Activated T-cell treated with anti-CD3 and anti-CD28 coated beads, Interleukin-2, amount 50 U/mL, for 72 hours (primary cell): ENCODE measurements at places on chromosomes 1 and 21. TPM values are rescaled to one million over a fixed set of nuclear protein-coding genes. Genes with fewer than 3 reads are reported as not detected.
A peak's percentile ranks its signal among the peaks of the same experiment; 100 is the strongest.

DNA sequence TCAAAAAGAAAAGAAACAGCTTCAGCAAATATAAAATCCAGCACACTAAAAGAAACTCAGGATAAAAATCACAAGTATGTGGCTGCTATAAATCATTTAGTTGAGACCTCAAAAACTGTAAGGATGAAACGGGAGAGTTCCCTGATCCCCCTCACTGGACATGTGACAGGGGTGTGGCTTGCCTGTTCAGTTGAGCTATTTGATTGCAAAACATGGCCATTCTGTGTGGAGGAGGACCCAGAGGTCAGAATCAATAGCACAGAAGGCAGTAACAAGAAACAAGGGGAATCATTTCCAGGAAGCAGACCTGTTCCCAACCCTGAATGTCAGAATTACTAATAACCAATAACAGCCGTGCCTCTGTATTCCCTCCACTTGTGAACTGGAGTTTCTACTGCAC is 27.9 kb downstream of the RBM11 start:
- H3K4me1 ChIP-seq: peaks cover 13% of the 10 kb centered on the region
- no peaks in the 10 kb centered on the region for H3K27me3 ChIP-seq
- no peak overlapping the region for H3K4me3 ChIP-seq
- H3K27ac ChIP-seq: no peak overlapping the region

- no peak overlapping the region for H3K27ac ChIP-seq
- H3K4me1 ChIP-seq: no peaks in the 10 kb centered on the region
- H3K4me3 ChIP-seq: no peak overlapping the region
- DNase-seq: no peak
Observed at GRCh38 chr1:59497616-59498015, 200.7 kb downstream of the FGGY start.

DNA sequence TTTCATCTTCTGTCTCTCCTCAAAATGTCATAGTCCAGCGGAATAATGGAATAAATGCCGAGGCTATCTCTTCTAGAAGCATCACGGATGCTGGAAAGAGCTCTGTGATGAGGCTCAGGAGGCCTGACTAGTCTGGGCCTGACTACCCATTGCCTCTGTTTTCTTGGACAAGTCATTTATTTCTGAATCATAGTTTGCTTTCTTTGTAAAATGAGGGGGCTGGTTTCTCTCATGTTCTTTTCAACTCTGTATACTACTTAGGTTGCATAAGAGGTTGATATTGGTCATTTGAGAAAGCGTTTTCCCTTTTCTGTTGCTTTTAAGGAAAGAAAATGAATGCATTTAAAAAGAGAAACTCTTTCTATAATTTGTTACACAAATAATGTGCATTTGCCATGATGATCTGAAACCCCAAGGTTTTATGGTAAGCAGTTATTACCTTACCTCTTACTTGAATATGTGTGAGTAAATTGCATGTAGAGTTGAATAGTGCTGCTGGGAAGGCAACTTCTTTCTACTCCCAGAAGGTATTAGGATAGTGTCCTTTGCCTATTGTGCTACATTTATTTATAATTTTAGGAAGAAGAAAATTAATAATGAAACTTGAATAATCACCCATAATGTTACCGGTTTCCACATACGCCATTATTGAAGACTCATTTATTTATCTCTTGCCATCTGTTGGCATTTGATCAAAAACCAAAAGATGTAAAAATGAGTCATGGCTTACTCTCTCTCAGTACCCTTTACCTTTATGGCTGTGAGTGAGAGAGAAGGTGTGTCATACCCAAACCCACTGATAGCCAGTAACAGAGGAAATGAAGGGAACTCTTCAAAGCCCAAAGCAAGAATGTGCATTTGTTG is 179.1 kb downstream of the FASLG start:
- peak overlapping the region; percentile 57 for H3K4me3 ChIP-seq
- H3K27me3 ChIP-seq: peaks cover 69% of the 10 kb centered on the region
- peak overlapping the region; percentile 30 for H3K27ac ChIP-seq
- H3K4me1 ChIP-seq: peaks cover 40% of the 10 kb centered on the region

DNA sequence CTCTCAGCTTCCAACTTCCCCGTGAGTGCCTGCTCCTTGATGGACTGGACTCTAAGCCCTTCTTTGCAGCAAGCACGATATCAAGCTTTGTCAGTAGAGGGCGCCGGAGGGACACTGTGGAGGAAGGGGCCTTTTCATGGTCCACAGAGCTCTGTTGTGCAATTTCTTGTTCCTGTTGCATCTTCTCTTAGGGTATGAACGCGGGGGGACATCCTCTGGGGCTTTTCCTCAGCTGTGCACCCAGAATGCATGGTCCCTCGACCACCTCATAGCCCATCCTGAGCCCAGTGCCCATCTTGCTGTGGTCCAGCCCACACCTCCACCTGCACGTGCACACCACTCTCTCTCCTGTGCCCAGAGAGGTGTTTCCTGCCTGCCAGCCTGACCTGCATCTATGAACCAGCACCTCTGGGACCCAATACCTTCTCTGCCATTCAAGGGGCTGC is 556.8 kb downstream of the PTPRU start:
- DNase-seq: peak; percentile 74
- H3K36me3 ChIP-seq: no peaks in the 10 kb centered on the region
- H3K4me1 ChIP-seq: peaks cover 5% of the 10 kb centered on the region
- H3K27me3 ChIP-seq: no peaks in the 10 kb centered on the region

TRIM58 gene
- 0.21 TPM for total RNA-seq

GRCh38 chr1:149965440-149965839 is 28.8 kb upstream of the MTMR11 start:
- no peaks in the 10 kb centered on the region for H3K27me3 ChIP-seq
- no peak overlapping the region for H3K27ac ChIP-seq
- peaks cover 10% of the 10 kb centered on the region for H3K36me3 ChIP-seq
- no peak overlapping the region for H3K4me3 ChIP-seq

DNA sequence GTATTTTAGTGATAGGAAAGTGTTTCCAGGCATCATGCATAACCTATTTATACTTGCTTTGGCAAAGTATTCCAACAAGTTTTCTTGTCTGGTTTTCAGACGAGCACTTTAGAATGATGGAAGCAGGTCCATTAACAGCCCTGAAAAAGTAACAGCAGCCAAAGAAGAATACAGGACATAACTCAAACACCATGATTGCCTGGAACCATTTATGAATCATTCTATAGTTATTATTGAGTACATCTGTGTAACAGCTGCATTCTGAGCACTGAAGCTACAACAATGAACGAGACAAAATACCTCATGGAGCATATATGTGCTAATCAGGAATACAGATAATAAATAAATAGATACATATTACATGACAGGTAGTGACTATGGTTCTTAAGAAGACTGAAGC is 12.6 kb downstream of the IL10RB start:
- no peaks in the 10 kb centered on the region for H3K4me1 ChIP-seq
- peaks cover 36% of the 10 kb centered on the region for H3K36me3 ChIP-seq
- no peak overlapping the region for H3K4me3 ChIP-seq
- H3K27me3 ChIP-seq: no peaks in the 10 kb centered on the region
- H3K27ac ChIP-seq: no peak overlapping the region
